ENCODE measurements at places on chromosomes 16 and 17.
A peak's percentile ranks its signal among the peaks of the same experiment; 100 is the strongest.

DNA sequence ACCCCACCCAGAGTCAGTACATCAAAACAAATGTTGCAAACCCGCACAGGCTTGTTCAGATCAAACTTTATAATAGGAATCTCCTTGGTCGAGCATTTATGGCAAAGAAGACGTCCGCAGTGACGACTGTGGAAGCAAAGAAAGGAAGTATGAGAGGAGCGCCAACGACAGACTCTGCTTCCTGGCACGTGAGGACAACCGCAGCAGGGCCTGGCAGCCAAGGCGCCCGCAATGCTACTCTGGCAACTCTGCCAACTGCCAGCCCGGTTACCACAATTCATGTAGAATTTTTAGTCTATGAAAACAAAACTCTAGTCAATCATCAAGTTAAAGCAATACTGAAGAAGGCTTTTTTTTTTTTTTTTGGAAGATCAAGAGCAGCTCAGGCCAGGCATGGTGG lies 24.8 kb downstream of the CYB5D2 start:
- DNase-seq, result no peak

DNA sequence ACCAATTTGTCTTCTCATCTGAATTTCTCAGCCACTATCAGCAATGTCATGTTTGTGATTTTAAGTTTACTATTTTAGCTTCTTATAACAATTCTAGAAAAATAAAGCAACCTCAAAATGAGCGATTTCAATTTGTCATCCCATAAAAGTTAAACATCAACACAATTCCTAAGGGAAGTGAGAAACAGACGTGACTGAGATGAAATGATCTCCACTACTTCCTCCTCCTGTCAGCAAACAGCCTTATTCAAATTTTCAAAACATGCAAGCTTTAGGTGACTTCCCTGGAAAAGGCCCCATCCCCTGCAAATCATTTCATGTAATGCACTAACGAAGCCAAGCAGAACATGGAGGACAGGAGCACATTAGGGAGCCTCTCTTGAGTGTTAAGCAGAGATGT lies 64.9 kb downstream of the ZNF652 start:
- DNase-seq, result no peak

DNA sequence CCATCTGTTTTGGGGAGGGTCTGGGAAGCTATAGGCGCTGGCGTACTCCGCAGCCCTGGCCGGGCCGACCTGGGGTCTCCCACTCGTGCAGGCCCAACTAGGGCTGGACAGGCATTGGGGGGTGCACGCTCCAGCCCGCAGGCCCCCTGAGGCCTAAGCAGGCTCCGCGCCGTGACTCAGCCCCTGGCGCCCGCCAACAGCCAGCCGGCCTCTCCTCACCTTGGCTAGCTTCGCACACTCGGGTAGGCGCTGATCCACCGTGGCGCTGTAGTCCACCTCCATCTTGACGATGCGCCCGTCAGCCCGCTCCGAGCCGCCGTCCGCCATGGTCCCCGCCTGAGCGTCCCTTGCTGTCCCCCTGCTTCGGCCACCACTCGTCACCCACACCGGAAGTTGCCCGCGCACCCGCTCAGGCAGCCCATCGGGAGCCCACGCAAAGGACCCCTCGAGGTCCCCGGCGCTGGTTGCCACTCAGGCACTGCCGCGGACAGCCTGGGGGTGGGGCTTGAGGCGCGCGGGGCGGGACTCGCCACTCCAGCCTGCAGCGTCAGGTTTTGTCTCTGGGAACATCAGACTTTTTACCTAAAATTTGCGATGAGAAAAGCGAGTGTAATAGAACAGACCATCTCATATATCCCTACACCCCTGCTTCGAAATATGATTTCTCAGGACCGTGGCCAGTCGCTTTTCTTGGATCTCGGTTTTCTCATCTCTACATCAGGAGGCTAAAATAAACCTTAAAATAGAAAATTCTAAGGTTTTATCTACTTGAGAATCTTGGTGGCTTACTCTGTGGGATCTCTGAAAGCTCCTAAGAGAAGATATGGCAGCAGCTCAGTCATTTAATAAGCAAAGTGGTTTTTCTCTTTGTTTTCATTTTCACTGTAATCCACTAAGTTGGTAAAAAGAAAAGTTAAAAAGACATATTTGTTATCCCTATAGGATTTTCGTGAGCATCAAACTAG lies at the start of gene PSMD12:
Gene PSMD12, minus strand, starts transcription at position 385 of the 965 bp plus-strand sequence. Its CDS starts 58 bp downstream, at position 327.
- peak; percentile 93 for DNase-seq

- peak; percentile 85 for DNase-seq
Measured at GRCh38 chr17:44636562-44636961, 19.7 kb upstream of the MEIOC start.

DNA sequence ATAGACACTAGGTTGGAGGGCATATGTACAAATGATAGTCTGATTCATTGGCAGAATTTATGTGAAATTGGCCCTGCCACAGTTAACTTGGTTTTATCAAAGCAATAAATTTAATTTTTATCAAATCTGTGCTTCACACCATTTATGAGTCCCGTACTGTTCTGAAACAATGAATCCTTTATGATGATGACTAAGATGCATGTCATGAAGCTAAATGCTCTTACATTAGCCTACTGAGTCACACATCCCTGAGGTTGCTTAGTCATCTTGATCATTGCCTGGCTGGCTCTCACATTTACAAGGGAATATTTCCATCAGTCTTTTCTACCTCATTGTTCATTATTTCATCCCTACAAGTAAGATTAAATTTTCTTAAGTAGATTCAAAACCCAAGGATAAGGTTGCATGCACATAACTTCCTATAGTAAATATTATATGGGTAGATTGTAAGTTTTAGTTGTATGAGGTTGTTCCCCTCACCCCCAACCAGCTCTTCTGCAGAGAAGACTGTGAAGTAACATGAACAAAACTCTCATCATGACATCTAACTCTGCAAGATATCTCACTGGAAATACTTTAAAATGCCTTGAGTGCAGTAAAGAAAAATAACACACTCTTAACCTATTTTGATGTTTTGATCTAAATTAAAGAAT lies 170.7 kb downstream of the CYB561 start:
- DNase-seq, result peak; percentile 96

- DNase-seq, result peak; percentile 46
Measured at GRCh38 chr16:86261379-86261778, 248.9 kb upstream of the FOXF1 start.

DNA sequence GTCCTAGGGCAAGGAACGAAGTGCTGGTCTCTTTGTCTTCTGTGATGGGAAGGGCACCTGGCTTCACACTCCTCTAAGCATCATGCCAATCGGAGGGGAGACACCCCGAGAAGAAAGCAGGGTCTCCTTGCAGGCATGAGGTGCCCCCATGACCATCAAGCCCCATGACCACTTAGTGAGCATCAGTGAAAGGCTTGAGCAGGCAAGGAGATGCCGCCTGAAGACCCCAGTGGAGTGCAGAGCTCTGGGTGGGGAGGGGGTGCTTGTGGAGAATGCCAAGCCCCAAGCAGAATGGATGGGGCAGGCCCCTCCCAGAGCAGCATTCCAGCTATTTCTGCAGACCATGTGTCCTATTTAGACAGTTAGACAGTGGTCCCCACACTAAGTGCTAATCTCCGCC lies 232.7 kb upstream of the TNRC6C start:
- DNase-seq, result no peak
